ENCODE measurements at places on chromosomes 3 and 15.

GRCh38 chr15:31235311-31236183 lies 91.1 kb upstream of the KLF13 start:
- DNase-seq: no peak

- no peak for DNase-seq
Measured at GRCh38 chr3:26920646-26921478, 298.3 kb downstream of the LRRC3B start.

DNA sequence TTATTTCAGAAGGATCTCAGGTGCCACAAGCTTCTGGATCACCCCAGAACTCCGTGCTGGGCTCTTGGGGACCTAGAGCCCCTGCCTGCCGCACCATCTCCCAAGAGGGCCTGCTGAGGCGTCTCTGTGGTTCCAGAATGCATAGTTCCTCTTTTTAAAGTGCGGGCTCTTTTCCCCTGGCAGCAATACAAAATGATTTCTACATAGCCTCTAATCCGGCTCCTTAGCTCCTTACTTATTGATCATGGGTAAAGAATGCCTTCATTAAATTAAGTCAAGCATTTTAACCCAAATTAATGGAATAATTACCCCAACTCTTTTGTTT lies 121.9 kb downstream of the ATP10A start:
- DNase-seq: no peak

GRCh38 chr15:52295421-52296001 lies at the start of gene MYO5C:
MYO5C (minus strand) TSS chr15:52295804; CDS start chr15:52295636, 168 bp downstream.
- no peak for DNase-seq

DNA sequence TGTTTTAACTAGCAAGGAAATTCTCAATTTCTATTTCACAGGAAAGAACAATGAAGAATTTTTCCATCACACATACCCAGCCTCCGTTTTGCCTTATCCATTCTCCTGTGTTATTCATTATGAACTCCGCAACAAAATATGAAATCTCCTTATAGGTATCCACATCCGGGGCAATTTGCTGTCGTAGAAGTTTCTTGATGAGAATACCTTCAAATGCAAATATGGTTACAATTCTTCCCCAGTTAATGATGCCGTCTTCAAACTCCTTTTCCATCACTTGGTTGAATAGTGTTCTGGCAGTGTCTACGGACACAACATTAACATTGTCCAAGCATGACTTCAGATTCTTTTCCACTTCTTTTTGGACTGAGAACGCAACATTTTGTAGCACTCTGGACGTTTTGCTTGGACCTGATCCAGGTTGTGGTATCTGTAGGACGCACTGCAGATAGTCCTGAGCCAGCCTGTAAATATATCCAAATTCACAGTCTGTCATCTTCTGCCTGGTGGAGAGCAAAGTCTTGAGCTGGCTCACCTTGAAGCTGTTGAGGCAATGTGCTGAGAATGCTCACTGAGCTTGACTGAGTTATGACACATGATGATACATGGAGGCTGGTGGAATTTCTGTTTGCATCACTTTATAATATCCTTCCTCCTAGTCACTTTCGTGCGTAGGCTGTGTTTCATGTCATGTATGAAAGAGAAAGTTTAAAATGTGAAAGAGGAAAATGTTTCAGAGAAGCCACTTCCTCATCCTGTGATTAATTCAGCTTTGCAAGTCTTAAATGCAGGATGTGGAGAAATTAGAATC lies at the start of gene BCL2A1:
TSS of gene BCL2A1 (minus strand) at position 573 of the 811 bp plus-strand sequence. CDS start at position 496, 77 bp downstream.
- DNase-seq: peak; percentile 91

GRCh38 chr3:58494107-58494506 lies 2.2 kb downstream of the KCTD6 start:
- no peak for DNase-seq

Measured in GF-D8 (cell line).